SK-MEL-5 (cell line): ENCODE measurements at places on chromosomes 6 and 20.

- DNase-seq, result no peak
Measured at GRCh38 chr20:29443819-29444218, 1813.6 kb upstream of the DEFB115 start.

- DNase-seq, result no peak
Measured at GRCh38 chr6:163148451-163149278, 265.9 kb upstream of the QKI start.

DNA sequence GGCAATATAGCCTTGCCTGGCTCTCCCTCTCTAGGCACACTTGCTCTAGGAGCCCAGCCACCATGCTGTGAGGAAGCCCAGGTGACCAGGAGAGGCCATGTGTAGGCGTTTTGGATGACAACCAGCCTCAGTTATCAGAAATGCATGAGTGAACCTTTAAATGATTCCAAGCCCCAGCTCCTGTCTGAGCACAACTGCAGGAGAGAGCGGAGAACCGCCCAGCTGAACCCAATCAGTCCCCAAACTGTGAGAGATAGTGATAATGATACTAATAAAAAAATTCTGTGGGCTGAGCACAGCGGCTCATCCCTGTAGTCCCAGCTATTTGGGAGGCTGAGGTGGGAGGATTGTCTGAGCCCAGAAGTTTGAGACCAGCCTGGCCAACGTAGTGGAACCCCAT, 83.8 kb upstream of the TOX2 start:
- DNase-seq, result no peak

DNA sequence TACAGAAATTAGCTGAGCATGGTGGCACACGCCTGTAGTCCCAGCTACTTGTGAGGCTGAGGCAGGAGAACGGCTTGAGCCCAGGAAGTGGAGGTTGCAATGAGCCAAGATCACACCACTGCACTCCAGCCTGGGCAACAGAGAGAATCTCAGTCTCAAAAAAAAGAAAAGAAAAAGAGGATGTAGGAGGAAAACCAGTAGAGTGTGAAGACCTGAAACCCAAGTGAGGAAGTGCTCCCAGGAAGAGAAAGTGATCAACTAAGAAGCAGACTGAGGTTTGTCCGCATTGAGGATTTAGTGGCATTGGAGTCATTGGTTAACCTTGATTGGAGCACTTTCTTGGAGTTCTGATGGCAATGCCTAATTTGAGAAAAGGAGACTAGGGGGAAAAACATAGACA, 20.6 kb upstream of the TASP1 start:
- DNase-seq, result no peak

- no peak for DNase-seq
Measured at GRCh38 chr6:147009358-147009757, 194.9 kb upstream of the STXBP5 start.

DNA sequence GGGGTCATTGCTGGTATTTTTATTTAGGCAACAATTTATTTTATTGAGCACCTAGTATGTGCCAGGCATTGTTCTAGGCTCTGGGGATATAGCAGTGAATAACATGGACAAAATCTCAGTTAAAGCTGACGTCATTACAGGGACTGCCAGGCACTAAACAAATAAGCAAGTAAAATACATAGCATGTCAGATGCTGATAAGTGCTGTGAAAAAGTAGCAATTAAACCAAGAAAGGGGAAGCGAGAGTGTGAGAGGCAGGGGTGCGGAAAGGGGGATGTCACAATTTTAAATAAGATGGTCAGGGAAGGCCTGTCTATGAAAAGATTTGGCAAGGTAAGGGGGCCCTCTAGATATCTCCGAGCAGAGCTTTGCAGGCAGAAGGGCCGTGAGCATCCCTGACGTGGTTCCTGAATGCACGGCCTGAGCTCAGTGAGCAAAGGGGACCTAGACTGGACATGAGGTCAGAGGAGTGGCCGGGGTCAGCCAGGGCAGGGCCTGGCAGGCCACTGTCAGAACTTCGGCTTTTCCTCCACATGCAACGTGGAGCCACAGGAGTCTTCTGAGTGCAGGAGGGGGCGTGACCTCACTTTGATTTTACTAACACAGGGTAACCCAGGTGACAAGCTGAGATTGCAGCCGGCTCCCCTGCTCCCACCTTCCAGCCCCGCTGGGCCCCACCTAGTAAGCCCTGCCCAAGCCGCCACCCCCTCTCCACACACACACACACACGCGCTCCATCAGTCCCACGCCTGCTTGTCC, 24.2 kb upstream of the SIRPA start:
- no peak for DNase-seq

DNA sequence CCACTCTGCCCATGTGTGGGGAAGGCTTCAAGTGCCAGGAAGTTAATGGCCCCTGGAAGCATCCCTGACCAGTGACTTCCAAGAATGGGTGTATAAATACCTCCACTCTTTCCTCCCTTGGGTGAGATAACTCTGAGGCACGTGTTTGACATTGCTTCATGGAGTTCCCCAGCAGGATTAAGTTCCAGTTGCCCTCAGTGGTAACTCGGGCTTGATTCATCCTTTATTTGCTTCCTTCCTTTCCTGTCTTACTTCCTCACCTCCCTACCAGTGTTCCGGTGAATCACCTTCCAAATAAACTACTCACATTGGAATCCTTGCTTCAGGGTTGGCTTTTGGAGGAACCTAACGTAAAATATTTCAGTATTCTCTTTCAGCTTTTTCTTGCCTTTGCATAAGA, 84.6 kb upstream of the JAG1 start:
- DNase-seq, result no peak

DNA sequence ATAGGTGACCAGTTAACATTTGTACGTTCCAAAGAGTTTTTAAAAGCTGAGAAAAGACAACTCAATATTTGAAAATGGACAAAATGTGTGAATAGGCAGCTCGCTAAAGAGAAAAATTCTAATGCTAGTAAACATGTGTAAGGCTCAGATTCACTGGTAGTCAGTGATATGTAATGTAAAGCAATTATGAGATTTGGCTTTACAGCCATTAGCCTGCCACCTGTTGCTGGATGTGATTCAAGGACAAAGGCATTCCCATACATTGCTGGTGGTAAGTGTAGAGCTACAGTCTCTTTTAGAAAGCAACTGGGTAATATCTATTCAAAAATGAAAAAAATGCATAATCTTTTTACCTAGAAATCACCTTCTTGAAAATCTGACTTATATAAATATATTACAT, 114.3 kb downstream of the COL19A1 start:
- no peak for DNase-seq

- DNase-seq, result no peak
Measured at GRCh38 chr20:63042448-63043071, 35.8 kb upstream of the BHLHE23 start.

- no peak for DNase-seq
Measured at GRCh38 chr20:33859157-33859695, 48.1 kb downstream of the CHMP4B start.

DNA sequence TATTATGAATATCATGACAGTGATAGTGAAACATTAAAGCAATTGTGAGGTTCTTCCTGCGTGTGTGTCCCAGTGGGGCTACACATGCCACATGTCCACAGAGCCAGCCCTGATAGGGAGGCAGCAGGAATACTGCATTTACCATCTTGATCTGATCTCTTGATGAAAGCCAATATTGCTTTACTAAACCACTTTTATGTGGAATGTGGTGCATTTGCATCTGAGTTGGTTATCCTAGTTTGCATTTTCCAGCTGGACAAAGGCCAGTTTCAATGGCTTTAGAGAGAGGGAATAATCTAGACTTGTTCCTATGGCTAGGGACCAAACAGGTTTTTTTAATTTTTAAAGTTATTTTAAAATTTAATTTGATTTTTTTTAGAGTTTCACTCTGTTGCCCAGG, 216.3 kb upstream of the FERMT1 start:
- DNase-seq, result no peak

DNA sequence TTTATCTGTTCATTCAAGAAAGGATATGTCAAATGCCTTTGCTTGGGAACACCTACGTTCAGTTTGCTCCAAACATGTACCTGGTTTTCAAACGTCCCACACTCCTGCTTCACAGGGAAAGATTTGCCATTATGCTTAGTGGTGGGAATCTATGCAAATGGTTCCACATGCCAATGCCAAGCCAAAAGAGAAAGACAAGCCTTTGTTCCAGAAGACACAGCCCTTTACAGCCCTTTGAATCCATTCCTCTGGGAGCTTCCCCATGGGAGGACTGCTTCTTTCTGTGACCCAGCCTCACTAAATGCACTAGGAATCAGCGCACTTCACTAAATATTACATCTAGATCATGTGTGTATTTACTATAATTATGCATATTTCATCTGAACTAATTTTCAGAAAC, 619.5 kb downstream of the PRKN start:
- peak; percentile 12 for DNase-seq

- DNase-seq, result no peak
Measured at GRCh38 chr6:54390362-54390761, 82.1 kb downstream of the TINAG start.

GRCh38 chr20:6831461-6831860, 64.0 kb downstream of the BMP2 start:
- DNase-seq, result no peak

GRCh38 chr6:165881806-165882205, 218.8 kb upstream of the PDE10A start:
- no peak for DNase-seq

- peak; percentile 96 for DNase-seq
Measured at GRCh38 chr6:42217519-42218367, at the start of gene MRPS10. MRPS10 (minus strand) TSS chr6:42217861; CDS start chr6:42217849, 12 bp downstream.

DNA sequence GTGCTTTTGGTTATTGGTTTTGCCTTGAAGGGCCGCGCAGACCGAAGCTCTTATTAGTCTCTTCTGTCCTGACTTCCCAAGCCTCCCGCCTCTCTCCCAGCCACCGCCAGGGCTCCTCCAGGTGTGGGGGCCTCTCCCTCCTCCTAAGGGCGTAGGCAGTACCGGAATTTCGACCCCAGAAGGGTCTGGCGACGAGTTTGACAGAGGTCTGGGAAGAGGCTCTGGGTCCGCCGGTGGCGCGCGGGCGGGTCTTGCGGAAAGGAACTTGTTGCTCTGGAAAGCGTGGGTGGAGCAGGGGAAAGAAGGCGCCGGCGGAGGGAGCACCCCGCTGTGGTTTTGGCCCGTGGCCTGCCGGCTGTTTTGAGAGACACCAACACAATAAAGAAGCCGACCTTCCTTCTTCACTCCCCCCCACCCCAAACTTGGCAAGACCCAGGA, 1.8 kb downstream of the PCSK2 start:
- DNase-seq, result no peak

GRCh38 chr20:43667341-43668132, 623 bp downstream of the MYBL2 start:
- DNase-seq, result no peak

- no peak for DNase-seq
Measured at GRCh38 chr6:11773013-11773412, 5.6 kb downstream of the ADTRP start.

GRCh38 chr6:16496991-16497801, 258.8 kb downstream of the GMPR start:
- DNase-seq, result no peak

DNA sequence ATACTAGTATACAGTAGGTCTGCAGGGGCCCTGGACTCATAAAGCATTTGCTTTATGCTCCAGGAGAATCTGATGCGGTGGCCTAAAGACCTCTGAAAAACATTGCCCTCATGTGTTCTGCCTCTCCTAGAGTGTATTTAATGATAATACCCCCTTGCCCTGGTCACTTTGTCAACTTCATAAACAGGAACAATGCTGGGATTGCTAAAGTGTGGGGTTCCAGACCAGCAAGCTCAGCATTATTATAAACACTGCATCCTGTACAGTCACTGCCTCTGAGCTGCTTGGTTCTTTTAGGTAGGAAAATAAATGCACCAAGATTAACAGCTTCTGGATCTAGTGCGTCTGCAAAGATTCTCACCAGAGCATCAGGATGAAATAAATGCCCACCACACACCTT, 12.2 kb downstream of the TREM1 start:
- DNase-seq, result no peak

- peak; percentile 24 for DNase-seq
Measured at GRCh38 chr20:47559141-47559540, 57.5 kb downstream of the NCOA3 start.

DNA sequence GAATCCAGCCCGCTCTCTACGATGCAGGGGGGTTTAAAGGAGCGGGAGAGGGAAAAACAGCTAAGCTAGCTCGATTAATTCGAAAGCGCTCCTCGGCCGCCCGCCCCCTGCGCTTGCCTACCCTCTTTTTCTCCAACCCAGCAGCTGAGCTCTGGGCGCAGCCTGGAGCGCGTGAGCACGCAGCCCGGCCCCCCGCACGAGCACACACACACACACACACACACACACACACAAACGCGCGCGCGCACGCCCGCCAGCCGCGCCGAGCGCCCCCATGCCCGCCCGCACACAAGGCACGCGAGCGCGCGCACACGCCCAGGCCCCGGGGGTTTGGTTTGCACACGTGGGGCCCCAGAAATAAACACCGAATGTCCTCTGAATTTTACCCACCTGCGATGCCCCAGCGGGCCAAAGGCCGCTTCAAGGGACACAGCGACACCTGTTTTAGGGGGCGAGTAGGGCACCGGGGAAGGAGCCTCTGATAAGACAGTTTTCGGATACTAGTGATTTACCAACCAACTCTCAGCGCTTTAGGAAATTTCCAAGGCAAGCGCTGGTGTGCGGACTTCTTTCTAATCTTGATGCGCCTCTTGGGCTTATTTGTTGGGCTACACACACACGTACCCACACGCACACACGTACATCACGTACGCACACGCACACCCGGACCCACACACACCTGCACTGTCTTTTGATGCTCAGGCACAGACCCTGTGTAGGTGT, 802 bp upstream of the NRN1 start:
- DNase-seq, result peak; percentile 64

- no peak for DNase-seq
Measured at GRCh38 chr20:19008497-19008896, 194.9 kb downstream of the SCP2D1 start.

- DNase-seq, result no peak
Measured at GRCh38 chr6:142856624-142857232, 88.2 kb downstream of the HIVEP2 start.

- no peak for DNase-seq
Measured at GRCh38 chr6:88882536-88882935, 80.9 kb downstream of the RNGTT start.

- no peak for DNase-seq
Measured at GRCh38 chr6:18211338-18211737, 53.0 kb downstream of the DEK start.

DNA sequence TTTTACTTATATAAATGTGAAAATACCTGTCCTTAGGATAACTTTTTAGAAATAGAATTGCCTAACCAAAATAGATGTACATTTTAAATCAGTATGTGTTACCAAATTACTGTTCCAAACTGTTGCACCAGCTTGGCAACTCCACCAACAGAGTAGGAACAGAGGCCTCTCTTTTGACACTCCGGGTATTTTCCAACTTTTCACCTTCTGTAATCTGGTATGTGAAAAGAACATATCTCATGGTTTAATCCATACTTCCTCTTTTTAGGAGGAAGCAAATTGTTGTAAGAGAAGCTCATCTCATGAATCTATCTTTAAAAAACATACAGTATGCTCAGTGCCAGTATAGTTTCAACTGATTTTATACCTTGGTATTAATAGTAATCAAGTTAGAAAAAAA, 24.9 kb downstream of the RNF144B start:
- no peak for DNase-seq

- DNase-seq, result no peak
Measured at GRCh38 chr6:47567586-47567985, 90.0 kb downstream of the CD2AP start.

GRCh38 chr20:36989797-36990196, 38.3 kb upstream of the SAMHD1 start:
- no peak for DNase-seq
